ENCODE measurements at places on chromosomes 1 and 21.
A peak's percentile ranks its signal among the peaks of the same experiment; 100 is the strongest.

DNA sequence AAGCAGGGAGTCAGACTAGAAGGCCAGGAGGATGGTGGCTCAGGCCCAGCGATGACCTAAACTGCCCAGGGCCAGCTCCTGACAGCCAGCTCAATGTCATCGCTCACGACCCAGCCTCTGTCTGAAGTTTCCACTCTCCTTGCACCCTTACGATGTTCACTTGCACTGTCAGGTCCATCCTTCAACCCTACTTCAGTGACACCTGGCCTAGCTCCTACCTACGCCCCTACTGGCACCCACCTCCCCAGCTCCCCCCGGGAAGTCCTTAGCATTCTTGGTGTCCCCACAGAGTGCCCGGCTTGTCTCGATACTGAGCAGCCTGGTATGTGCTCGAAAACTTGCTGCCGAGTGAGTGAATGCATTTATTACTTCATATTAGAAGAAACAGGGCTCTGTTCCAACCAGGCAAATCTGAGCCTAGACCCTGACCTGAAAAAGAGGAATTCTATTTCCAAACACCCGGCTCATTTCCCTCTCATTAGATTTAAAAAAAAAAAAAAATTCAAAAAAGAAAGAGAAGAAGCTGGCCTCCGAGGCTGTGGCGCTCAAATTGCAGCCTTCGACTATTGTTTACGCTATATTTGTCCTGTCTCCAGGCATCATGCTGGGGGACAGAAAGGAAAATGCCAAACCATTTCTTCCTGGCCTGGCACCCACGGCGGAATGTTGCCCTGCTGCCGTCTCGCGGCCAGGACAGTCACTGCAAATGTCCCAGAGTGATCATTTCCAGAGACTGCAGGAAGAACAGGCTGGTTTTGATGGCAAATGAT is 29.8 kb upstream of the LRRC38 start:
- no peak for ATAC-seq

DNA sequence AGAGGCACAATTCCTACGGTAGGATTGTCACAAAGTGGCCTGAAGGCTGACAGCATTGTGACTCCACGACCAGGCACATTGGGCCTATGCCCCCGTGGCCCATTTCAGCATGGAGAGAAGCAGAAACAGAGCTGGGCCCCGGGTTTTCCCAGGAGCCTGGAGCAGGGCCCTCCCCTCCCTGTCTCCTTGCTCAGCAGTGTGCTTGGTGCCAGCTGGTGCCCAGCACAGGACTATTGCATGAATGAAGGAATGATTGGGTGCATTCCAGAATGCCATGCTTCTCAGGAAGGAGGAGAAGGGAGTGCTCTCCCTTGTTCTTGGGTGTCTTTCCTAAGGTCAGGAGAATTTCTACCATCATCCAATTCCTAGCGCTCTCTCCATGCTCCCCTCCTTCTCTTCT is 33.7 kb downstream of the IER5 start:
- no peak for ATAC-seq

DNA sequence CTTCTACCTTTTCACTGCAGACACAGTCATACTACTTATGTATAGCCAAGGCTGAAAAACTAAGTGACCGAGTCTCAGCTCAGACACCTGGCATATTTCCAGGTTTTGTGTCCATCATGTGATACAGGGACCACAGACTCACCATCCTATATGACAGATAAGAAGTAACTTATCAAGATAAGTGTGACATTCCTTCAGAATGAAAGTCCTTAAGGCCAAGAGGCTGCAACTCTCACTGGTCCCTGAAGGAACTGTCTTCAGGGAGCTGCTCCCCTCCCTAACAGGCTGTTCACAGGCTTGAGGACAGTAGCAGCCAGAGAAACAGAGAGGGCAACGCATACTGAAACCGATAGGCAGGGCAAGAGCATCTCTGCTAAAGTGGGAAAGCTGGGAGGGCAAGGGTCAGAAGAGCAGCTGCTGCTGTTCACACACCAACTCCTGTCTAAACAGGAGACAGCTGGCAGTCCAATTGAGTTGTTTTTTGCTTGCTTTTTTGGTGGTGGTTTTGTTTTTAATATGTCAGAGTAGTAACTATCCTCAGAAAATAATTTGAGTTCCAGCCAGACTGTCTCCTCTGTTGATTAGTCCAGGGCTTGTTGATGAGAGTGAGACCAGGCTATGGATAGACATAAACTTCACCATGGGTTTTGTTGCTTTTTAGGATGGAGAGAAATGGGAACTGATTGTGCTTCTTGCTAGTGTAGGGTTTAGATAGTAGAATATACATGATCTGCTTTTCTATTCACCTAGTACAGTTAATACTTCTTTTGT is 67.7 kb downstream of the MACF1 start:
- ATAC-seq: peak; percentile 60

- no peak for ATAC-seq
These were observed 513.6 kb upstream of the PTBP2 start for GRCh38 chr1:96207936-96208335.

GRCh38 chr1:167683641-167684502 is 37.9 kb upstream of the MPZL1 start:
- no peak for ATAC-seq

DNA sequence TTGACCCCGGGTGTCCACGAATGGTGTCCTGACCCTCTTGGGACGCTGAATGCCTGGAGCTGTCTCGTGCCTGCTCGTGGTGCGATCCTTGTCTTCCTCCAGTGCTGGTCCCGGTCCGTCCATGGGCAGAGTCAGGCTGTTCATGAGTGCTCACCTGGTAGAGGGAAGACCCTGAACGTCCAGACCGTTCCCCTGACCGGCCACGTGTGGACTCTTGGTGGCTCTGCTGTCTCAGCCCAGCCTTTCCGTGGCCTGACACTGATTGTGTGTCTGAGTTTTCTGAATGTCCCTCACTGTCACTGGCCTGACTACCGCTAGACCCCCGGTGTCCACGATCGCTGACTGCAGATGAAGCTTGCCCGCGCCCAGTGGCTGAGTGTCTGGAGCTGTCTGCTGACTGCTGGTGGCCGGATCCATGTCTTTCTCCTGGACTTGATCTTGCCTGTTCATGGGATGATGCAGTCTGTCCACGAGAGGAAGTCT is 11.7 kb downstream of the FLG start:
- ATAC-seq: no peak

- no peak for ATAC-seq
These were observed 35.5 kb downstream of the SLC66A1 start for GRCh38 chr1:19347533-19348172.

DNA sequence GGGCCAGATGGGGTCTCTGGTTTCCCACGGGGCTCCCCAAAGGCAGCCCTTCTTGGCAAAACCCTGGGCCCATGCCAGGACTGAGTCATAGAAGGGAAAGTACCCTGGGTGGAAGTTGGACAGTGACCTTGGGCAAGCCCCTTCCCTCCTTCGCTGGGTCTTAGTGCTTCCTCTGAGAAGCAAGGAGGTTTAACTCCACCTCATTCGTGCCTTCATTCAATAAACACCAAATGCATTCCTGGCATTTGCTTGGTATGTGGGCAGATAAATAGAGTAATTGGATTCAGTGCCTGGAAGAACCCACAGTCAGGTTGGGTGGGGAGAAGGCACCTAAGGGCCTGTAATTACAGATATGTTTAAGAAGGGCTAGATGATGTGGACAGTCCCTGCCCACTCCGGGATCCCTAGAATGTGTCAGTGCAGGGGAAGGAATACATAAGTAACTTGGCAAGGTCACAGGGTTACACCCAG is 36.3 kb upstream of the CITED4 start:
- no peak for ATAC-seq

DNA sequence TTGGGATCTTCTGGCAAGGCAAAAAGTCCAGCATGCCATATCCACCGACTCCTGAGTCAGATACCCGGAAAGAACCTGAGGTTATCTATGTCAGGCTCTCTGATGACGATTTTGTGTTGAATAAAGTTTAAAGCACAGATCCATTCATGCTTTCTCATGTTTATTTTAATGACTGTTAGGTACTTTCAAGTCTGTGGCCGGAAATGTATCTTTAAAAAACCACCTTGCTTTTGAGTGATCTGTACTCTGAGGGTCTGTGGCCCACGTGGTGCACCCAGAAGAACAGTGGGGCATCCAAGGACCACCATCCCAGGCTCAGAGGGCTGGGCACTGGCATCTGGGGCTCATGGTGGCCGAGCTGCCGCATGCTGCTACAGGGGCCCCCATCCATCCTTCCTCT is 30.1 kb upstream of the VASH2 start:
- peak; percentile 23 for ATAC-seq

DNA sequence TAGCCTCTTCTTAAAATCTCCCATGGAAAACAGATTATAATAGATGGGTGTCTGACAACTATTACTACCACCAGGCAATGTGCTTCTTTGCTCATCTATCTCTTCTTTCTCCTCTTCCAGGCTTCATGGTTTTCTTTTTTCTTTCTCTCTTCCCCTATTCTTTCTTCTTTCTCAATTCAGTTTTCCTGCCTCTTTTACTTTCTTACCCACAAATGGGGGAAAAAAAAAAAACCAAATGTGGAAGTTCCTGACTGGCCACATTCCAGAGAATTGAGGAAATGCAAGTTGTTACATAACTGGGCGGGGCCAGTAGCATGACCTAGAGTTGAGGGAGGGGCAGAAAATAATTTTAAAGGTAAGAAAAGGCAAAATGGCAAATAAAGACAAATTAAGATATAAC is 10.9 kb upstream of the SMG7 start:
- ATAC-seq: no peak
